Activated CD4-positive, alpha-beta T cell treated with anti-CD3 and anti-CD28 coated beads for 4 hours (primary cell): ENCODE measurements at places on chromosomes 4 and X.

DNA sequence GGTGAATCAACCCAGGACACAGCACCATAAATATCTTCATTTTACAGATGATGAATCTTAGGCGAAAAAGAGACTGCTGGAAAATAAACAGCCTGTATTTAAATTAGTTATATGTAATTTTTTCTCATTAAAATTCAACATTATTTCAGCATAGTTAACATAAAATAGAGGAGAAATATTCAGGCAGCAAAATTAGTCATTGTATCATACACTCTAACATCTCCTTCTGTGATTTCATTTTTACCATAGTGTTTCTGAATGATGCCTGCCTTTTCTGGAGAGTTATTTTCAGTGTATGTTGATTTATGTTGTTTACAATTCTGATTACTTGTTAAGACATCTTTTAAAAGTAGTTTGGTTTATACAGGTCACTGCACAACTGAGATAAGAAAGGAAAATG lies 82.3 kb upstream of the KCNIP4 start:
- no peak for DNase-seq

DNA sequence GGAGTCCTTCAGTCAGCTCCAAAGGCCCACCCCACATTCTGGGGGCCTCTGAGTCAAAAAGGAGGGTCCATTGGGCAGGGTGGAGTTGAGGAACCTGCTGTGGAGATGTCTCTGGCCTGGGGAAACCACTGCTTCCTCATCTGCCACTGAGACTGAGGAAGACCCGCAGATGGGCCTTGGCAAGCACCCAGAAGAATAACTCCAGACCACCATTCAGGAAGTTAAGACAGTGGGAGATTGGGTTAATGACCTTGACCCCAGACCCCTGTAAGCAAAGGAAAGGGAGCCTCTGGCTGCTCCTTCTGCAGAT lies 8.1 kb upstream of the HSD17B10 start:
- no peak for DNase-seq

DNA sequence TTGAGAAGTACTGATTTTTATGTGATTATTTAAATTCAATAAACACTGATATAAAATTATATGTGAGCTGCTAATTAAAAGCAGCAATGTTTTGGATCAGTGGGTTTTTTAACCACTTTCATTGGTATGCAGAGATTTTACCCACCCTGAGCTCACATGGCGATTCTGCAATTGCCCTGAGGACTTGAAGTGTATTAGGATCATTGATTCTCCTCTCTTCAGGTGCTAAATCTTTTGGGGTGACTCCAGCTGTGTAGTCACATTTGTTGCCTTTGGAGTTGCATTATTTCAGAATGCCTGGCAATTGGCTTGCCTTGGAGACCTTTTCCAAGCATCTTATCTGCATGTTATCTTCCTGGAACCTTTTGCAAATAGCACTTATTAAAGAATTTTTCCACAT lies 51.3 kb downstream of the UGT8 start:
- DNase-seq = no peak

DNA sequence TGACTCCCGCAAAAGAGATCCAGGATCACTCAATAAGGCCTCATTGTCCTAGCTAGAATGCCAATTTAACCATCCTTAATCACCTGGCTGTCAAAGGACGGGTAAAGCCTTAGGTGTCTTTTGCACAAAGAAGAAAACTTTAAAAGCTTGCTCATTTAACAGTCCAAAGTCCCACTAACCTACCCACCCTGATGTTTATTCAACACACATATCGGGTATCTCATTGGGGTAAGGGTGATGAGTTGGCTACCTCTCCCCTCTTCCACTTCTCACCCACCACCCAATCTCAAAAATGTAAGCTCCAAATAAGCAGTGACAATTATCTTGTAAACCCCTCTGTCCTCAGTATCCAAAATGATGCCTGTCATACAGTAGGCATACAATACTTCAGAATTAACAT lies 988 bp upstream of the SRD5A3 start:
- no peak for DNase-seq

GRCh38 chr4:75344915-75345314 lies 169.3 kb downstream of the RCHY1 start:
- no peak for DNase-seq

DNA sequence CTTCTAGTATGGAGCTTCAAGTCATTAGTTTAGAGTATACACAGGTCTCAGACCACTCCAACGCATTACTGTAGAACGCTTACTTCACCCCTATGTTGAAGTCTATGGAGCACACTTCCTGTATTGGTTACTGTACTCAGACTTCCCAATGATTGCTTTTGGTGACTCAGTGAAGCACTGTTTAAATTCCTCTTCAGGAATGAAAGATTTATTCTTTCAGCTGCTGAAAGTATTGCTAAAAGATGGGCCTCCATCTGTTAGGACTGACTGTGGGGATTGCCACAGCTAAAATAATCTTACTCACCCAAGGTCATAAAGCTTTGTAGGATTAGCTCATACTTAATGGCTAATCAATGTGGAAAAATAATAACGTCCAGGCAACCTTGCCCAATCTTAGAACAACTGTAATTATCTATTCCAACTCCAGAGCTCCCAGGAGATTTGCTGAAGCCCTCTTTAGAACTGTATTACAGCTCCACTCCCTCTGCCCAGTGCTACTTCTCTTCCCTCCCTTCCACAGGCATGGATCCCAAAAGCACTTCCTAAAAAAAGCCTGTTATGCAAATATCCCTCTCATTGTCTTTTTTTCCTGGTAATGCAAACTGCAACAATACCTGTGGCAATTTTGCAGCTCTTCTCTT lies 281.9 kb upstream of the HS3ST1 start:
- no peak for DNase-seq

- no peak for DNase-seq
Measured at GRCh38 chrX:110086916-110087484, 84.1 kb downstream of the TMEM164 start.
